ENCODE measurements at places on chromosomes 2 and 18.

DNA sequence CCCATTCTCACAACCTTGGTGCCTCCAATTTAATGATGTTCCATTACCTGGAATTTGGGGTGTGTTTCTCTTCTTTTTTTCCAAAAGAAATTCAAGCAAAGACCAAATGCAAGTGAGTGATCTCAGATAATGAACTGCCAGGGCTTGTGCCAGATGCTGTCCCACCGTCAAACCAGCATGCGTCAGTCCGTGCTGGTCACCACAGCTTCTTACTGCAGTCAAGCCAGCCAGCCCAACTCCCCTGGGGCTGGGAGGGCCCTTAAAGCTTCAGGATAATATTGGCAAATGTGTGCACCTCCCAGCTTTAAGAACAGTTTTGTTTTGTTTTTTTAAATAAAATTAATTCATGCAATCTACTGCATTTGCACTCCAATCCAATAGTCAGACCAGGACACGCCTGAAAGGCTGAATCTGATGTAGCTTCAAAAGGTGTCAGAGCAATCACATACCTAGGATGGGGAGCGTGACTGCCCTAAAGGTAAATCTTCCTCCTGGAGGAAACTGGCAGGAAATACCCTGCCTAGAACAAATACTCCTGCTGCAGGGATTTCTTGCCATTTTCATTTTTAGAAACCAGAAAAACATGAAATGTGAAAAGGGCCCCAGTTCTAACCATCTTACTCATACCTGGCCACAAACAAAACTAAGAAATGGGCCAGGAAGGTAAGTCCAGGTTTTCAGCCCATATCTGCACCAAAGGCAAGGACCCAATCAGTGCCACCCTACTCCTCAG is 26.8 kb upstream of the SP3 start:
- no peak for DNase-seq

DNA sequence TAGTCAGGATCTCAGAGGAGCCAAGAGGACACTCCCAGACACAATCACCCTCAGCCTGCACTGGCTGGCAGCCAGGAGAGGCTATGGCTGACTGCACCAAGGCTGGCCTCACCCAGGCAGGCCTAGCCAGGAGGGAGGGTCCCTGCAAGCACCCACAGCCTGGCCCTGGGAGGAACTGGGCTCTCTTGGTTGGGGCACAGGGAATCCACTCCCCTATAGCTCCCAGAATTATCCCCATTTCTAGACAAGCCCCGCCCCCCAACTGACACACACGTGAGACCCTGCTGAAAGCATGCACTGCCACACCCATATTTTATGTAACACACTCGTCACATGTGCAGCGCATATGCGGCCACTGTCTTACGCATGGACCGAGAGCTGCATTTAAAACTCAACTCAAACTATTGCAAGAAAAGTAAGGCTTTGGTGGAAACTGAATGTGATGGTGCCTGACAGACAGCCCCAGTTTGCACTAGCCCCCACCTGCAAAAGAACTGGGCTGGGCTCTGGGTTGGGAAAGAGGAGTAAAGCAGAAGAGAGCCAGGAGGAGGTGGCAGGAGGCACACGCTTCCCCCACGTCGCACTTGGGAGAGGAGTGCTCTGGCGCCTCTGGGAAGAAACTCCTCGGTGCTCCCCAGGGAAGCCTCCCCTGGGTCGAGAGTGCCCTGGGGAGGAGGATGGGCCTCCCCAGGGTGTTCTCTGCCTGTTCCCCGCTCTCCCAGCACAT is 28.9 kb upstream of the ARHGEF4 start:
- no peak for DNase-seq

- DNase-seq = no peak
Observed at GRCh38 chr2:200596774-200597570, 11.2 kb downstream of the AOX1 start.

DNA sequence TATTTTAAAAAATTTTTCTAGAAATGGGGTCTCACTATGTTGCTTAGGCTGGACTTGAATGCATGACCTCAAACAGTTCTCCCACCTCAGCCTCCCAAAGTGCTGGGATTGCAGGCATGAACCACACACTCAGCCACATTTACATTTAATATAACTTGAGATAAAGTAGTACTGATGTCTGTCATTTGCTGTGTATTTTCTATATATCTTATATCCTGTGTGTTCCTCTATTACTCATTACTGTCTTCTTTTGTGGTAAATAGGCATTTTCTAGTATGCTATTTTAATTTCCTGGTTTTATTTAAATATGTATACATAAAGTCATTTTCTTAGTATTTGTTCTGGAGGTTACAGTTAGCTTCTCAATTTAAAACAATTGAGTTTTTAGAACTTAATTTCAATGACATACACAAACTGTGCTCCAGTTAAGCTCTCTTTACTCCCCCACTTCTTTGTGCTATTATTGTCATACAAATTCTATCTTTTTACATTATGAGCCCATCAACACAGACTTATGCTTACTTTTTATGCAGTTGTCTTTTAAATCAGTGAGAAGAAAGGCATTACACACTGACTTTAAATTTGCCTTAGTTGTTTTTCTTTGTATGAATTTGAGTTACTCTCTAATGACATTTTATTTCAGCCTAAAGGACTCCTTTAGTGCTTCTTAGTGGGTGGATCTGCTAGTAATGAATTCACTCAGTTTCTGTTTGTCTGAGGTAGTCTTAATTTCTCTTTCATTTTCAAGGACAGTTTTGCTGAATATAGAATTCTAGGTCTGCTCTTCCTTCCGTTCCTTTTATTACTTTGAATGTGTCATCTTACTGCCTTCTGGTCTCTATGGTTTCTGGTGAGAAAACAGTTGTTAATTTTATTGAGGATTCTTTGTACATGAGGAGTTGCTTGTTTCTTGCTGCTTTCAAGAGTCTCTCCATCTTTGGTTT is 6.2 kb upstream of the INPP4A start:
- no peak for DNase-seq

DNA sequence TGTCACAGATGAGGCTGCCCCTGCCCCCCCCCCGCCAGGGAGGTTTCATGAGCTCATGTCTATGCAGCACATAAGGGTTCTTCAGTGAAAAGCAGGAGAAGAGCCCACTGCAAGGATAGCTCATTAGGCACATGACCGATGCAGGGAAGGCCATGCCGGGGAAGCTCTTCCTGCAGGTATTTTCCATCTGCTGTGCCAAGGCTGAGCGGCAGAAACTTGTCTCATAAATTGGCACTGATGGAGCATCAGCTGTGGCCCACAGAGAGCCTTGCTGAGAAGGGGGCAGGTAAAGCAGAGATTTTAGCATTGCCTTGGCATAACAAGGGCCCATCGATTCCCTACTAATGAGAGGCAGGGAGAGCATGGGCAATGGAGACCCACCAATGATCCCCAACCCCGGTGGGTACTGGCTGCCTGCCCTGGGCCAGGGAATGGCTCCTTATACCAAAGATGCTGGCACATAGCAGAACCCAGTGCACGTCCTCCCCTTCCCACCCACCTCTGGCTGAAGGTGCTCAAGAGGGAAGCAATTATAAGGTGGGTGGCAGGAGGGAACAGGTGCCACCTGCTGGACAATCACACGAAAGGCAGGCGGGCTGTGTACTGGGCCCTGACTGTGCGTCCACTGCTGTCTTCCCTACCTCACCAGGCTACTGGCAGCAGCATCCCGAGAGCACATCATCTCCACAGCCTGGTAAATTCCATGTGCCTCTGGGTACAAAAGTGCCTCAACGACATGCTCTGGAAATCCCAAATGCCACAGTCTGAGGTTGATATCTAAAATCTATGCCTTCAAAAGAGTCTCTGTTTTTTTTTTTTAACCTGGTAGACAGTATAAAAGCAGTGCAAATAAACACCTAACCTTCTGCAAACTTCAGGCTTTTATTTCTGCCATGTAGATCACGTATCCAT is 41.4 kb downstream of the STEAP3 start:
- no peak for DNase-seq

- DNase-seq = no peak
Observed at GRCh38 chr2:197383825-197384224, 51.0 kb downstream of the SF3B1 start.

DNA sequence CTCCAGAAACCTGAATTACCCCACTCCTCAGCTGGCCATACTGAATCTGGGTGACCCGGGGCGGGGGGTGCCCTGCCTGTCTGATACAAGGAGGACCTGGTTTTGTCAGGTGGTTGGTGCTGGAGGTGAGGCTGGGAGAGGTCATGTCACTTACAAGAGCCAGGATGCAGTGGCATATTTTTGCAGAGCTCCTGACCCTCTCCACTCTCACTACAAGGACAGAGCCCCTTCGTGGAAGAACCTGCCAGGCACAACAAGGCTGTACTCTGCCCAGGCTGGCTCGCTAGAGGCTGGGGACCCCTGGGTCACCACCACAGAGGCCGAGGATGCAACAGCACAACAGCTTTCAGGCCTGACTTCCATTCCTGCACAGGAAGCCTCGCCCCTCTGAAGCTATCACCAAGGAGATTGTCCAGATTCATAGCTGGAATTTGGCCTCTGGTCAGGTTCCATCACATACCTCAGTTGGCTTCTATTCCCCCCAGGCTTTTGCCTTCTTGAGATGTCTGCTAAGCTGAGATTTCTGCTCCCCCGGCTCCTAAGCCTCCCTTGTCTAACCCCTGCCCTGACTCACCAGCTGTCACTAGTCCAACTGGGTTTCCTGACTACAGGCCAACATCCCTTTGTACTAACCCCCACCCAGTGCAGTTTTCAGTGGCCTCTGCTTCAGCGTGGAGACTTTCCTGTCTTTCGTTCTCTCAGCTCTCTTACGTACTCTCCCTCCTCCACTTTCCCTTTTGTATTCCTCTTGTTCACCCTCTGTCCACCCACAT is 132.5 kb upstream of the EPAS1 start:
- no peak for DNase-seq

DNA sequence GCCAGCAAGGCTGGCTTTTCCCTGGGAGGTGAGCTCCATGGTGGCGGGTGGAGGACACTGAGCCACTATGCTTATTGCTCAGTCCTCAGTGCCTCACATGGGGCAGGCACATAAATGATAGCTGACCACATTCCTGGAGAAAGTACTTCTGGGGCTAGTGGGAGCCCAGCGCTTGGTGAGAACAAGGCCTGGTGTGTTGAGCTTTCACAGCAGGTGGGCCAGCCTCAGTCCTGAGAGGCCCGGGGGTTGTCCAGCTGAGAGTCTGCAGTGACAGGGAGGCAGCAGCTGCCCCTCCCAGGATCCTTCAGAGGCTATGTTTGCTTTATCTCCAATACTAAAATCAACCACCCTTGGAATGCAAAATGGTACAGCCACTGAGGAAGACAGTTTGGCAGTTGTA is 217.7 kb downstream of the ZBTB7C start:
- no peak for DNase-seq

DNA sequence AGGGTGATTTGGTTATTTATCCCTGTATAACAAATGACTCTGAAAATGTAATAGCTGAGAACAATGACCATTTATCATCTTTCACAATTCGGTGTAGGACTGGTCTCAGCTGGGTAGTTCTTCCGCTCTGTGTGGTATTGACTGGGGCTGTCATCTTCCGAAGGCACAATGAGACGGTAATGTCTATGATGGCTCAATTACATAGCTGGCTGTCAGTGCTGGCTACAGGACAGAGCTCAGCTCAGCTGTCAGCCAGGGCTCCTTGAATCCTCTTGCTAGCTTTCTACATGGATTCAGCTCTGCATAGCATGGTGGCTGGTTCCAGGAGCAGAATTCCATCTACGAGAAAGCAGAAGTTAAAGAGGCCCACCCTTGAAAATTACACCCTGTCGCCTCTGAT is 483.8 kb downstream of the TDRD15 start:
- no peak for DNase-seq

Data from activated CD8-positive, alpha-beta memory T cell treated with anti-CD3 and anti-CD28 coated beads for 1 hour (primary cell).